COR-L47 (cell line): ENCODE measurements at places on chromosomes 16 and 17.

- DNase-seq, result no peak
Observed at GRCh38 chr17:27481327-27481726, 25.1 kb downstream of the KSR1 start.

- DNase-seq, result no peak
Observed at GRCh38 chr16:47503936-47504335, 42.8 kb downstream of the PHKB start.

GRCh38 chr16:78897299-78897698, 703.2 kb downstream of the MAF start:
- DNase-seq, result no peak

- no peak for DNase-seq
Observed at GRCh38 chr17:41003926-41004325, 4.2 kb upstream of the KRTAP3-2 start.

DNA sequence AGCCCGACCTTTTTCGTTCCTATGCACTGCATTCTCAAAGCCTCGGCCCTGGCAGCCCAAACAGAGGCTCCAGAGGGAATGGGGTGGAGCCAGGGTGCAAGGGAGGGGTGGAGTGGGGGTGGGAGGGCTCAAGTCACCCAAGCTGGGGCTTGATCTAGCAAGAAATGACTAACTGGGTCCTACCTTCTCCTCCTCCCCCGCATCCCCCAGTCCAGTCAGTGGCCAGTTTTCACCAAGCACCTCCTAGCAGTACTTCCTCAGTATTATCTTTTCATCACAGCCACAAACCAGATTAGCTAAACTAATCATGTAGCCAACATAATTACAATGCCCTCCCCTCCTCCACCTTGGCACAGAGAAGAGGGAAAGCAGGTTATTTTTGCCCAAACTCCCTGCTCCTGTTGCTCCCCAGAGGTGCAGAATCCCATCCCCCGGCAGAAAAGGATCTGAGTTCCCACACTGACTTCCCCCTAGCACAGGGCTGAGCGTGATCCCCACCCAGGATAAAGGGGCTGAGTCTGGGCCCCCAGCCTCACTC, 2.2 kb downstream of the JUP start:
- DNase-seq, result no peak
